CD8-positive, alpha-beta memory T cell (primary cell): ENCODE measurements at places on chromosomes 6 and 20.

DNA sequence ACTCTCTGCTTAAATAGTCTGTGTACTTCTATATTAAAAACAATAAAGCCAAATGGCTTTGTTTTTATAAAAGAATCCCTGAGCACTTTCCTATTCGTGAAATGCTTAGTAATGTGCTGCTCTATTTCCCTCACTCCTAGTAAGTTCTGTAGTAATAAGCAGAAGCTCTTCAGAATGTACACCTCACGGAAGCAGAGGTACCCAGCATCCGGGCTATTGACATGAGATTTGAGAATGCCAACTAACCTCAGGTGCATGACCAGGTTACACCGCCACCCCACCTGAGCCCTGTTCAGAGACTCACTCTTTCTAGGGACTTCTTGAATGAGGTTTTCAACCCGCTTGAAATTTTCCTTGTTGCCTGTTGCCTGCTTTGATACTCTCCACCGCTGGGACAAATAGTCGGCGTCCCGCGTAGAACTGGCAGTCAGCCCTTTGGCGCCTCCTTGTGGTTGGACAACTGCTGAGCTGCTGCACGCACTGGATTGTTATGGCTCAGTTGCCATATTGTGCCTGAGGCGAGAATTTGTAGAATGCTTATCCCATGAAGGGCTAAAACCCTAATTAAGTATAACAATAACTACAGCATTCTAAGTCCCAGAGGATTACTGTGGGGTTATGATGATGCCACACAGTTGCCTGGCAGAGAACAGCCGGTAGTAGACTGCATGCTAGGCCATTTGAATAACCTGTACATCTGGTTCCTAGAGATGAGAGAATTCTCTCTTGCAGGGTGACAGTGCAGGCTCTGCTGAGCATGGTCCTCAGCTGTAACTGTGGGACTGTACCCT lies 95.4 kb downstream of the KHDC1L start:
- peak; percentile 62 for DNase-seq

GRCh38 chr6:158801655-158802294 lies 17.4 kb downstream of the EZR start:
- DNase-seq, result no peak

DNA sequence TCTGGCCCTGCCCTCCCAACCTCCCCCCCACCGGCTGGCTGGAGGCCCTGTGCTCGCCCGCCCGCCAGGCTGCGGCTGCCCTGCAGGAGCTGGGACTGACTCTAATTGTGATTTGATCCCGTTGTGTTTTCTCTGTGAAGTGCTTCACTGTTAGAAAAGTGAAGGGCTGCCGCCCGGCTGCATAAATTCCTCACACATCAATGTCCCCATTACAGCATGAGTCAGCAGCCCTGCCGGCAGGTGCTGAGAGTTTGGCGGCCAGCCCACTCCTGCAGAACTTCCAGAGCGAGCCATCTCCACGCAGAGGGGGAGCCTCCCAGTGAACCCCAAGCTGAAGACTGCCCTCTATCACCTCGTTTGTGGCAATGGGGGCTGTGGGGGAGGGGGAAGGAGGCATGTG lies 137.9 kb downstream of the DLL1 start:
- DNase-seq, result no peak

GRCh38 chr6:84278321-84278998 lies 51.0 kb upstream of the CEP162 start:
- DNase-seq, result no peak

- no peak for DNase-seq
Observed at GRCh38 chr6:21811484-21811883, 217.9 kb downstream of the SOX4 start.
